ENCODE measurements at places on chromosomes 6 and 20.
A peak's percentile ranks its signal among the peaks of the same experiment; 100 is the strongest.

DNA sequence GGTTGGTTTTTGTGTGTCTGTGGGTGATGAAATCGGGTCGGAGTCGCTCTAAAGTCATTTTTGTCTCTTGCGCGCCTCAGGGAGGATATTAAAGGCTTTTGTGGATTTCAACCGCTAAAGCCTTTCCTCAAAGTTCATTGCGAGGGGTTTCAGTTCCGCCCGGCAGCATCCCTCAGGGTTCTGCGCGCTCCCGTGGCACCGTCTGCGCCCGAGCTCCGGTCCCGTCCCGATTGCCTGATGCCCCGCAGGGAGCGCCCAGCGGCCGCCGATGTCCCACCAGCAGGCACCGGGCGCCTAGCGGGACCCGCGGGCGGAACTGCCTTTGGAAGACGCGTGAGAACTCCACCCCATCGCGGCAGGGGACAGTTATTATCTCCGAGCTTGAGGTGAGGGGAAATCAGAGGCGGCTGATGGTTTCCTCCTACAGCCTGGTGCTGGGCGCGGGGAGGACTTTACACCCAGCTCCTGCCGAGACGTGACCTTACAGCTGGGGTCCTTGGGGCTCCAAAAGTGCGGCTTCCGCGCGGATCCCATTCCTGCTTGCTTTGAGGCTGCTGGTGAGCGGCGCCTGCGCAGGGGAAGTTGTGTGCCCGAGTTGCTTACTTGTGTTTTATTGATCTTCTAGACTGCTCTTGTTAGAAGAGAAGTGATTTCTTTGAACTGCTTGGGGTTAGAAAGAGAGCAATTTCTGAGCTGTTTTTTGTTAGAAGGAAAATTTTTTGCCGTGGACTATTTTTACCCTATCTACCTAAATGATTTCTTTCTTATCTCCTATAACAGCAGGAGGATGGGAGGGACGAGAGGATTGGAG, 27.1 kb downstream of the ULBP1 start:
- DNase-seq, result peak; percentile 33

- no peak for DNase-seq
These were observed 543.2 kb upstream of the CHD6 start for GRCh38 chr20:42161228-42161829.

DNA sequence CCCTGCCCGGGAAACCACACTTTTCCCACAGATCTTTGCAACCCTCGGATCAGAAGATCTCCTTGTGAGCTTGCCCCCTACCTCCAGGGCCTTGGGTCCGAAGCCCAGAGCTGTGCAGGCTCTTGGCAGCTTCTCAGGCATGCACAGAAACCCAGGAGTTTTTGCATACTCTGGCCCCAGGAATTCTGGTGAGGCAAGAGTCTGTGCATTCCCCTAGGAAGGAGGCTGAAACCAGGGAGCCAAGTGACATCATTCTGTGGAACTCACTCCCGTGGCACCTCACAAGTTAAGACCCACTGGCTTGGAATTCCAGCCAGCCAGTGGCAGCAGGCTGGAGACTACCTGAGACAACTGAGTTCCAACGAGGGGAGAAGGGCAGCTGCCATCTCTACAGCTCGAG, 100.1 kb downstream of the TNFRSF21 start:
- DNase-seq, result no peak

DNA sequence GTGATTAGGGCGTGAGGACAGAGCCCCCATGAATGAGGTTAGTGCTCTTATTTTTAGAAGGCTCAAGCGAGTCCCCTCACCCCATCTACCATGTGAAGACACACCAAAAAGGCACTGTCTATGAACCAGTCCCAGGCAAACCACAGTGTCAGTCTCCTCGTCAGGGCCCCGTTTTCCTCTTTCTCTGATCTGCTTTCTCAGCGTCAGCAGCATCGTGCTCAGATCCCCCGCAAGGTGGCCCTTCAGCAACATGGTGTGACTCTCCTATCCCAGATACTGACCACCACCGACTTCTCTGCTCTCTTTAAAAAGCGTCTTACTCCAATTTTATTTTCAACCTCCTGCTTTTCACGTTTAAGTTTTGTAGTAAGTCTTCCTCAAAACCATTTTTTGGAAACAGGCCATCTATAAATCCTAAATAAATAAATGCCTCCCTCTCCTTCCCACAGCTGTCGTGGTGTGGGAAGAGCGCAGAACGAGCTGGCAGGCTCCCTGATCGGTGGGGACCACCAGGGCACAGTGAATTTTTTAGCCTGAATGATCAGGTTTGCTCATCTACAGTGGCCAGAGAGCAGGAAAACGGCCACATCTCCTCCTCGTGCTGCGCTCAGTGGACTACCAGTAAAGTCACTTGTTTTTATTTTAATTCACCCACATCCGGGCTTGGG, 113.1 kb downstream of the BMP7 start:
- DNase-seq, result no peak

- DNase-seq, result no peak
These were observed 568 bp downstream of the CCDC170 start for GRCh38 chr6:151494235-151494935.

DNA sequence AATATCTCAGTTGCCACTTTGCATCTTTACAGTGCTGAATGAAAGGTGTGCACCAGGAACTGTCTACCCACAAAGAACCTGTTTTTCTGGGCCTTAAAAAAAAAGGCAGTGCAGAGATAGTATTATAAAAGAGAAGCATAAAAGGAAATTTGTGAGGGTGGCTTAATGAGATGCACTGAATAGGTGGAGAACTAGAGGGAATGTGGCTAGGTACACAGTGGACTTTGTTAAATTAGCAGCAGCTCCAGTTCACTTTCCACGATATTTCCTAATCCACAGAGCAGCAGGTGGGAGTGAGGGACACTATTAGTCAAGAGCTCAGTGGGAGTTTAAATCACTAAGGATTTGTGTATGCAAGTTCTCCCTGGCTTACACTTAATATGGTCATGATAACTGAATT, 38.8 kb downstream of the MAP7 start:
- DNase-seq, result no peak

DNA sequence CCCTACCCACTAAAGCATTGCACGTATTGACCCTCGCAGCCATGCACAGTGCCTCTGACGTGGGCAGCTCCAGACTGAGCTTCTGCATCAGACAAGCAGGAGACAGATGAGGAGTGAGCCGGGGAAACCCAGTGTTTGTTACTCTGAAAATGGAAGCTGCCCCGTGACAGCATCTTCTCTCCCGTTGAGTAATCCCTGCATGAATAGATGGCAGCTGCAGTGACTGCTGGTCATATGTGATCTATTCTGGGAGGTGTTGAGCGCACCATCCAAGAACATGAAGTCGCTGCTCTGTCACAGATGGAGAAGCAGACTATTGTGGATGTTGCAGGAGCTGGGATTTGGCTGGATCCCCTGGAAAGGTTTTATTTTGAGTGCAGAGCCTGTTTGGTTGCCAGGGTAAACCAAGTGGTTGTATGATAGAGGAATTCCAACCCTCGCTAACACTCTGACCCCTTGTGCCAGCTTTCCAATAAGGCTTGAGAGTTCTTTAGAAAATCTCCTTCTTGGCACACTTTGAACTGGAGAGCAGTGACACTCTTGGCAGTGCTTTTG, 242.2 kb downstream of the NRN1 start:
- no peak for DNase-seq

DNA sequence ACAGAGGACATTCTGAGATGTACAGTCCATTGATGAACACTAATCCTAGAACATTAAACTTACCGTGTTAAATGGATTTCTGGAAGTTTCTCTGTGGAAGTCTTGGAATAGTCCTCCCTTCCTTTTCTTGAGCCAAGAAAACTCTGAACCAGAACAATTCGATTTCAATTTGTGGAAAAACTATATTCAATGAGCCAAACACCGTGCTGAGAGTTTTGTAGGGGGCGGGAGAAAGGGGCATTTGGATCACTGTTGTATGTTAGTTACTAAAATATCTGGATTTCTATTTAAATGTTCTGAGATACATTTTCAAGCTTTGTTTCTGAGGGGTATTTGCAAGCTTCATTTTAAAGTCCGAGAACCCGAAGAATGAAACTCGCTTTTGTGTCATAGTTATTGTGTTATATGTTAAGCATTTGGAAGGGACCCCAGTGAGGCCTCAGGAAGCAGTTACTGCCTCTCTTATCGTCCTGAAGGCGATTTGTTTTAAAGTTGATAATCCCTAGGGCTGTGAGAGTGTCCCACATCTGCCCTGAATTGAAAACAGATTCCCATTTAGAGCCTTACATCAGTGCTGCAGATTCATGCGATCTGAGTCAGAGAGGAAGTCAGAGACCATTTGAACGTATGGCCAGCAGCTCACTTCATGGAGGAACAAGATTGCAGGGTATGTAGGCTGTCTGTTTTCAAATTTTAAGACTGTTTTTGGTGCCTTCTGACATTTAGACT, 70.8 kb upstream of the SASH1 start:
- DNase-seq, result no peak

GRCh38 chr20:45452238-45452637, 17.3 kb upstream of the WFDC2 start:
- DNase-seq, result no peak

- no peak for DNase-seq
These were observed 34.9 kb downstream of the UBD start for GRCh38 chr6:29524444-29525310.

DNA sequence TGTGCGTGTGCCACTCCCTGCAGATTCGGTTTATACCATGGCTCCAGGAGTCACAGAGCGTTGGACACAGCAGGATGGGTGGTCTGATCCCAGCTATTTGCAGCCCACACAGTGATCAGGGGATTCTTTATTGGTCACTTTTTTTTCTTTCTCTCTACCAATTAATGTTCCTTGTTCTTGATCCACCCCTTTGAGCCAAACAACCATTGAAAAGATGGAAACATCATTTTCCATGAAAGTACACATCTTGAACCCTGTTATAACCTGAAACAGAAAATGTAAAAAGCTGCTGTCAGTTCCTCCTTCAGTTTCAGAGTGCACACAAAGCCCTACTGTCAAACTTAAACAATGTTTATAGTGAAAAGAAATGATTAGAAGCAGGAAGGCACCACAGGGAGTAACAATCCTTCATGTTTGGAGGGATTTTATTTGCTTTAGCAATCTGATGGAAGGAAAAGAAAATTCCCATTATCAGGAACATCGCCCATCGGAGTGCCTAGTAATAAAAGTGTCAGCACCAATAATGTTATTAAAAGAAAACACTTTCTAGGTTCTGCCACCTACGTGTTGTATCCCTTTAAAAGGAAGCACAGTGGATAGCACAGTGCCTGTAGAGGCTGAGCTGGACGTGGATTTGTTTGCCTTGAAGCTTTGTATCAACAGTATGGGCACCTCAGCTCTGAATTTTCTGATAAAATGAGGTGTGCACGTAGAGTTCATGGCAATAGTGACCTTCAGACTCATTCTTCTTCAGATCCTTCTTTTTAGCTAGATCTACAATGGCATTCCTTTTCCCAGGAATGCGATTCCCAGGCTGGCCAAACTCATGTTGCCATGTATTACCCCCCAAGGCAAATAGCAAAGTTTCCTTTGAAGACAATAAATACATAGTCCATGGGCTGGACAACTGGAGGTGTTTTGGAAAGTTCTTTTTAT, 16.1 kb upstream of the THBD start:
- no peak for DNase-seq

- DNase-seq, result no peak
These were observed 48.0 kb upstream of the VSX1 start for GRCh38 chr20:25129908-25130307.

DNA sequence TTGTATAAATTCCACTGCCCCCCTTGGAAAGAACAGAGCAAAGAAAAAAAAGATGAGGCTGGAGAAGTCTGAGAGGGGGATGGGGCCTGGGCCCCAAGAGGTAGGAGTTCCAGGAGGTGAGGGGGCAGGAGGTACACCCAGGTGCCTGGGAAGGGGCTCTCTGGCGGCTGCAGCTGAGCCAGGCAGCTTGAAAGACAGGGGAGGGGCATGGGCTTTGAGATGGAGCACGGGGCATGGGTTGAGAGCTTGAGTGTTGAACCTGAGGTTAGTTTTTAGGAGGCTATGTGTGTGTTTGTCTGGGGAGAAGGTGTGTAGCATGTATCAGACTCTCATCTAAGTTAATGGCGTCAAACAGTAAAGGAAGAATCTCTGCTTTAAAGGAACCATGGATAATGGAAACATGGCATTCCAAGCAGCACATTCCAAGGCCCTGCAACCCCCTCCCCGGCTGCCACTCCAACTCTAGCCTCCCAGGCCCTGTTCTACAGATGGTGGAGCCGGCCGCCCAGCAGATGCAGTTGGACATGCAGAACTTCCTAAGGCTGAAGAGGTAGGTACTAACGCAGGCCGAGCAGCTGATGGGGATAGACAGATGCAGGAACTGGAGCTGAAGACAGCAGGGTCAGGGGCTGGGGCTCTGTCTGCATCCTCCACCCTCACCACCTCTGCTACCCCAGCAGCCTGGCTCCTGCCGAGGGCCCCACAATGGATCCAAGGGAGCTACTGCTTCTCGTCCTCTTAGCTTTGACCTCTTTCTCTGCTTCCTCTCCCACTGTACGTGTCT, 42.1 kb downstream of the MDFI start:
- DNase-seq, result no peak

GRCh38 chr6:82372656-82373055, 9.0 kb downstream of the TPBG start:
- DNase-seq, result no peak

GRCh38 chr20:9214685-9215084, 145.8 kb downstream of the PLCB4 start:
- DNase-seq, result no peak

- no peak for DNase-seq
These were observed 38.2 kb upstream of the SUPT3H start for GRCh38 chr6:45415788-45416518.

Measured in CD4-positive, alpha-beta T cell treated with Interleukin-17A for 4 hours (primary cell).